ENCODE measurements at places on chromosomes 5 and 9.

GRCh38 chr9:73157811-73158210, 6.1 kb downstream of the ANXA1 start:
- DNase-seq = no peak

GRCh38 chr5:132557478-132558172, 848 bp downstream of the RAD50 start:
- DNase-seq = peak; percentile 24

DNA sequence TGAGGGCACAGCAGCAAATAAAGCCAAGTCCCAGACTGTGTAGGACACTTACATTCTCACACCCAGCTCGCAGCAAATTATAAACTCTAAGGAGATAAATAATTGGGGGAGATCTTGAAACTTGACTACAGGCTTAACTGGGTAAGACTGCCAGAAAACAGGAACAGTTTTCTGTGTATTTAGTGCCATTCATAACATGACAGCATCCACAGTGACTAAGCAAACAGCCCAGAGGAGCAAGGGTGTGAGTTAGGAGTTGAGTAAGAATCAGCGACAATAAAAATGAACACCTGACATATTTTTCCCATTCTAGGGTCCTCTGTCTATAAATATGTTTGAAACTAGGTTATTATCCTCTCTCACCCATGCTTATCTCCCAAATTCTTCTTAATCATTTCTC, 370.9 kb upstream of the WWC1 start:
- no peak for DNase-seq

GRCh38 chr5:177005619-177006264, 837 bp downstream of the UIMC1 start:
- peak; percentile 67 for DNase-seq

DNA sequence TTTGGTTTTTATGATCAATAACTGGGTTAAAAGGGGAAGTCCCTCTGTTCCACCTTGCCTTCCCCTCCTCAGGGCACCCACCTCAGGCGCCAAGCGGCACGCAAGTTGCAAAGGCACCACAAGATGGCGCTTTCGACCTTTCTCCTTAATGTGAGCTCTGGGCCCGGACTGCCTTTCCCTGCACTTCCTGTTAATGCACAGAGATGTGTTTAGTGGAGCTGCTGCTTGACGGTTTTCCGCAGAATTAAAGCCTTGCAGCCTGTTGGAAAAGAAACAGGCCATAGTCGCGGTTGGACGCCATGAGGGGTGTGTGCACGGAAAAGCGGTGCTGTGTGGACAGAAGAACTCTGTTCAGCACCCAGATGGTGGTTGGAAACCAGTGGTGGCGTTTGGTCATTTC, 17.9 kb downstream of the CXCL14 start:
- DNase-seq = peak; percentile 67

- DNase-seq = no peak
These were observed 11.3 kb downstream of the MYMK start for GRCh38 chr9:133513214-133514100.

- DNase-seq = no peak
These were observed 137.4 kb downstream of the LPAR1 start for GRCh38 chr9:110900917-110901316.

GRCh38 chr5:172213126-172213525, 19.2 kb downstream of the EFCAB9 start:
- DNase-seq = no peak

DNA sequence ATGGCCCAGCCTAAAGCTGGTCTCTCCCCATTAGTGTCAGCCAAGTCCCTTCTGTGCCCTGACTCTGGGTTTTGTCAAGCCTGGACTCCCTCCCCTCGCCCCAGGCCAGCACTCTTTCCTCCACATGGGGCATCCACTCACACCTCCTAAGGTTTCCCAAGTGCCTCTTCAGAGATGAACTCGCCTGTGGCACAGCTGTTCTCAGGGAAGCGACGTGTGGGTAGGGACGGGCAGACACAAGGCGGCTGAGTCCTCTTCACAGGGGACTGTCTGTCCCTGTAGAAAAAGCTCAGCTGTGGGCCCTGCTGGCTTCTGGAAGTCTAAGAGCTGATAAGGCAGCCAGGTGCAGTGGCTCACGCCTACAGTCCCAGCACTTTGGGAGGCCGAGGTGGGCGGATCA, 78.5 kb downstream of the CACNA1B start:
- DNase-seq = no peak

- DNase-seq = no peak
These were observed 55.0 kb downstream of the MEF2C start for GRCh38 chr5:88827997-88828396.

DNA sequence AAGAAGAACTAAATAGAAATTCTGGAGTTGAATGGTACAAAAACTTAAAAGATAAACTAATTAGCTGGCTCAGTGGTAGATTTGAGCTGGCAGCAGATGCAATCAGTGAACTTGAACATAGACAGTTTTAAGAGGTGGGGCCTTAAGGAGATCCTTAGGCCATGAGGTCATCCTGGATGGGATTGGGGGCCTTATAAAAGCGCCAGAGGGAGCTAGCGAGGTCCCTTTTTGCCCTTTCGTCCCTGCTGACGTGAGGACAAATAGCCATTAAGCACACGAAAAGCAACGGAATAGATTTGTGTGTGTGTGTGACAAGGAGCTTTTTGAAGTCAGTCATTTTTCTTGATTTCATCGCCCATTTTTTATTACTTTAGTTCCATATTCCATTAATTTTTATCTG, 83.3 kb downstream of the ZNF354C start:
- DNase-seq = no peak

DNA sequence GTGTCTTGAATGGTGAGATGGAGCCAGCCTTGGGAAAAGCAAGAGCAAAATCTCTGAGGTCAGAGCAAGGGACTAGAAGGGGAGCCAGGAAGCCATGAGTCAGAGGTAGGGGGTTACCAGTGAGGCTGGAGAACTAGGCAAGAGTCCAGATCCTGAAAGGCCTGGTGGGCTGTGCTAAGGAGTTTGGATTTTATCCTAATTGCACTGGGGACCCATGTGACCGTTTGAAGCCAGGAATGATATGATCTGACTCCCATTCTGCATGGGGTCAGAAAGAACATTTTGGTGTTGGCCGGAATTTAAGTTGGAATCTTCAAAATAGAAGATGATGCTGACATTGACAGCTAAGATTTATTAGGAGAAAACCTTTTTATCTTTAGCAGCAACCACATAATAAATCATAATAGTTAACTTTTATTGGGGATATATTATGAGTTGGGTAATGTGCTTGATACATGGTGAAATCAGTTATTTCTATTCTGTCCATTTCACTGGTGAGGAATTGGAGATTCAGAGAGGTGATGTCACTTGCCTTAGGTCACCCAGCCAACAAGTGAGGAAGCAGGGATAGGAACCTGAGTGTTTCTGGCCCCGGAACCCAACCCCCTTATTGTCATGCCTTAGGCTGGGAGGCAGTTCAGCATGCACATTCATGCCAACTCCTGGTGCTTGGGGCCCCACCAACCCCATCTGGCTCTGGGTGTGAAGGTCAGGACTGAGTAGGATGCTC, 61.5 kb upstream of the RARS1 start:
- DNase-seq = no peak

- DNase-seq = peak; percentile 63
These were observed 28.4 kb upstream of the LRRC19 start for GRCh38 chr9:27033815-27034403.

DNA sequence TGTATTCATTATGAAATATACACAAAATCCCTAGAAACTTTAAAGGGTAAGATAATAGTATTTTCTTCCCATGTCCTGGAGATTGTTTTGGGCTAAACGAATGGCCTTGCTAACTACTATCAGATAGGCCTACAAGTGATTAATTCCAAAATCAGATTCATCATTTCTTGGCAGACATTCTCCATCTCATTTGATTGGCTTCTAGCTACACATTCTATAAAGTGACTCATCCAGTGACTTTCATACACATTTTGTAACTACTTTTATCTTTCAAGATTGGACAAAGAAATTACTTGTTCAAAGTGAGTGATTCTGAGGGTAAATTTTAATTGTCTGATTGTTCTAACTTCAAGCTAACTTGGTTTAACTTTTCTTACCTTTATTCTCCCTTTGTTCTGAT, 93.3 kb downstream of the RAPGEF6 start:
- no peak for DNase-seq

DNA sequence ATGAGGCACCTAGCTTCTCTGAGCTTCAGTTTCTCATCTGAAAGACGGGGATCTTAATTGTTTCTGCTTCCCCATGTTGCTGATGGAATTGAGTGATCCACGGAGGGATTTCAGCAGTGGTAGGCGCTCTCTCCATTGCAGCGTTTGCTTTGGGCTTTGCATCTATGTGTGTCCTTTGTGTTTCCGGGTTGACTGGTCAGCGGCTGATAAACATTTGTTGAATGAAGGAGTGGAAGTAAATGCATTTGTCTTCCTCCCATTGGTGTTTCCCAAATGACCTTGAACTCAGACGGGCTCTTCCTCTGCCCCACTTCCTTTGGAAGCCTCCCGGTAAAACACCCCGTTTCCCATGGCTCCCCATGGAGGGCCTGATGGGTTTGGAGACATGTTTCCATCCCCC, 117.2 kb downstream of the GAPVD1 start:
- no peak for DNase-seq

DNA sequence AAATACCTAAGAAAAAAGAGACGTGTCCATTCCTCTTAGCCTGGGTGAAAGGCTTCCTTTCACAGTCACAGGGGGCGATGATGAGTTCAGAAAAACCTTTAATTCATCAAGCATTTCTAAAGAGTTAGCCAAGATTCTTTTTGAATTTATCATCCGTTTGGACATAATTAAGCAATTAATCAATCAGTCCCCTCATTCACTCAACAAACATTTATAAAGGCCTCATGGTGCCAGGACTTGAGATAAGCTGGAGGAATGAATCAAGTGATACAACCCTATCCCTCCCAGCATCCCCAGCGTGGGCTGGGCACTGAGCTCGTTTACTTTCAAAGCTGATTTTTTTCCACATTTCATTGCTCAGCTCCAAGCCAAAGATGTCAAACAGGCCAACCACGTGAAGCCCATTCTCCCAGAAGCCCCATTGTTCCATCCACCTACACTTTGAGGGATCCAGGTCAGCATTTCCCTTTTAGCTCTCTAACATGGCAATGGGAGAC, 140.5 kb downstream of the SLIT3 start:
- DNase-seq = no peak

DNA sequence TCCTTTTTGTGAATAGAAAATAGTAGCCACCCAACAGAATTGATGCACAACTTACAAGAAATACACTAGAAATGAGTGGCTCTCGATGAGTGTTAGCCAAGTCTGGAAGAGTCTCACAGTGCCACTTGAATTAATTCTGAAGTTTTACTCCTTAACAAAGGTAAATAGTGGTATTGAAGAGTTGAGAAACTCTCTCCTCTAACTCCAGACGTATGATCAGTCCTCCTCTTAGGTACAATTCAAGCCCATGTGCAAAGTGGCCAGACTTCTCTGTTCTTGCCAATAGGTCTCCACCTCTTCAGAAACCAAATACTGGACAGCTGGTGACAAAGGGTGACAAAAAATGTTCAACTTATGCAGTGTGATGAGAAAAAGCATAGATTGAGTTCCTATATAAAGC, 38.5 kb upstream of the ADAMTS16 start:
- no peak for DNase-seq

DNA sequence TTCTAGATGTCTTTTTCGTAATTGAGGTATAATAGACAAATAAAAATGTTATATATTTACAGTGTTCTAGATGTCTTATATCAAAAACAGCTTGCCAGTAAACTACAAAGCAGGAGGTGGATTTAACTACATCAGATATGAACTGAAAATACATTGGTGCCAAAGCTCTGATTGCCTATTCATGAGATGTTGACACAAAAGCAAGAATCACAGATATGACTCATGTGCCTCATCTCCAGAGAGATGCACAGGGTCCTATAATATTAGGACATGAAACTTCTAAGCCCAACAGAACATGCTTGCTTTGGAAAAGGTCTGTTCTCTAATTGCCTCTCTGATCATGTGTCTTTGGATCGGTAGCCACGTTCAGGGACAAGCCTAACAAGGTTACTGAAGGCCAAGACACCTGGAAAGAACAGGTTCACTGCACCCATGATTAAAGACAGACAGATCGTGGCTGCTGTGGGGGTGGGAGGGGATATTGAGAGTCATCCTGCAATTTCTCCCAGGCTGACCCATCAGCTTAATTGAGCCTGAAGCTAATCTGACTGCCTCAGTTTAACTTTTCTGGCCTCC, 16.8 kb downstream of the ABCA1 start:
- no peak for DNase-seq

GRCh38 chr9:112447283-112447761, 39.3 kb upstream of the KIAA1958 start:
- no peak for DNase-seq

- no peak for DNase-seq
These were observed 284.1 kb upstream of the GRAMD2B start for GRCh38 chr5:126139086-126139485.

- DNase-seq = peak; percentile 46
These were observed 813 bp downstream of the GNAQ start for GRCh38 chr9:78030553-78031443.

GRCh38 chr5:56557198-56557597, 258.2 kb upstream of the MAP3K1 start:
- DNase-seq = no peak

- DNase-seq = no peak
These were observed 602.7 kb upstream of the ZNF608 start for GRCh38 chr5:125348936-125349831.

GRCh38 chr9:127027694-127028093, 94.7 kb downstream of the ANGPTL2 start:
- DNase-seq = no peak

GRCh38 chr9:2109069-2109650, 94.0 kb downstream of the SMARCA2 start:
- no peak for DNase-seq

GRCh38 chr9:108691614-108692013, 164.2 kb downstream of the ACTL7B start:
- DNase-seq = no peak

DNA sequence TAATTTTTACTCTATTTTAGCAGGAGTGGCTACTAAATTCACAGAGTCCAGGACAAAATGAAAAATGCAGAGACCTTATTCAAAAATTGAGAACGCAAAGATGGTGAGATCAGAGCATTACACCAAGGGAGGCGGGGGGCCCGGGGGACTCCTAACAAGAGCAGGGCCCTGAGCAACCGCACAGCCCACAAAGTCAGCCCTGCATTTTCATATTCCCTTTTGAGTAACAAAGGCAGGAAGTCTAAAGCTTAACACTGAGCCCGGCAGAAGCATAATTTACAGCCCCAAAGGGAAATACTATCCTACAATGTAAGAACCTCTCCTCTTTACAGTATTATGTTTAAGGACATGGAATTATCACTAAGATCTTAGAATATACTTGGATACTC, 69.4 kb downstream of the TLE1 start:
- peak; percentile 2 for DNase-seq

GRCh38 chr5:32539981-32540845, 45.1 kb upstream of the SUB1 start:
- no peak for DNase-seq

- DNase-seq = no peak
These were observed 746.5 kb upstream of the ZNF608 start for GRCh38 chr5:125492977-125493376.
